Stimulated activated CD8-positive, alpha-beta memory T cell treated with anti-CD3 and anti-CD28 coated beads, Interleukin-4, amount 100 ng/mL, for 4 hours (primary cell): ENCODE measurements at places on chromosomes 6 and 20.

DNA sequence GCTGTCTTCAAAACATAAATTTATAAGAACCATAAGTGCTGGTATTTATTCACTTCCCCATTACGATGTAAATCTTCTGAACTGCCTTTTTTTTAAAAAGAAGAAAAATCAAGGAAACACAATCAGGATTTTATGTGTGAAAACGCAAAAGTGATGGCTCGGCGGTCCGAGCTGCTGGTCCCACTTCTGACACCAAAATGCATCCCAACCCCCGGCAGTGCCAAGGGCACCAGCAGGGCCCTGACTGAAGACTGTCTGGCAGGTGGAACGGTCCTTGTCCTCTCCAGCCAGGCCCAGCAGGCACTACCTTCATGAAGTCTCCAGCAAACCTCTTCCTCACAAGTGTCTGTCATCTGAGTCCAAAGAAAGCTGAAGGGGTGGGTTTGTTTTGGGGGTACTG lies 41.2 kb downstream of the TBC1D7 start:
- DNase-seq, result no peak

DNA sequence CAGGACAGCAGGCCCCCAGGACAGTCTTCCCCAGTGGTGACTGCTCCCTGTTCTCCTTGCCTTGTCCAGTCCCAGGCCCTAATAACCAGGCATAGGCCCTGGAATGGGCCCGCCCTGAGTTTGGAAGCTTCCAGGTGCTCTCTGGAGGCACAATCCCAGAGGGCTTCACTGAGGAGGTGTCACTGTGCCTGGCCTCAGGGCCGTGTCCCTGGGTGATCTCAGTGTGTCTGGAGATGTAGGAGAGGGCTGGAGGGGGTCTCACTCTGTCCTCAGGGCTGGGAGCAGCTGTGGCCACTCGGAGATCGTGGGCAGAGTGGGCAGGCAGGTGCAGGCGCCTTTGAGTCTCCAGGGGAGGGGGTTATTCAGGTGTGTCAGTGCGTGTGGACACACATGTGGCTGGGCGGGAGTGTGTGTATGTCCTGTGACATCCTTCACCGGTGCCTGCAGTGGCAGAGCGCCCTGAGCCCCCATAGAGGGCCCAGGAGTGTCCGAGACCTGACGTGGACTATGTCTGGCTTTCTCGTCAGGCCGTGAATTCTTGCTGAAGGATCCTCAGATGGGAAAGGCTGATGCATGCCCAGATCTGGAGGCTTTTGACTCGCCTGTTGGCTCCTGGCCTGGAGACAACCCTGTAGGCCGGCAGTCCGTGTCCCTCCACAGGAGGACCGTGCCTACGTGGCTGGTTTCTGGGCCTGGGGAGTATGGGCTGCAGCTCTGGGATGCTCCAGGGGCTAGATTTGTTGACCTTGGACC lies 5.5 kb upstream of the NPBWR2 start:
- DNase-seq, result no peak

DNA sequence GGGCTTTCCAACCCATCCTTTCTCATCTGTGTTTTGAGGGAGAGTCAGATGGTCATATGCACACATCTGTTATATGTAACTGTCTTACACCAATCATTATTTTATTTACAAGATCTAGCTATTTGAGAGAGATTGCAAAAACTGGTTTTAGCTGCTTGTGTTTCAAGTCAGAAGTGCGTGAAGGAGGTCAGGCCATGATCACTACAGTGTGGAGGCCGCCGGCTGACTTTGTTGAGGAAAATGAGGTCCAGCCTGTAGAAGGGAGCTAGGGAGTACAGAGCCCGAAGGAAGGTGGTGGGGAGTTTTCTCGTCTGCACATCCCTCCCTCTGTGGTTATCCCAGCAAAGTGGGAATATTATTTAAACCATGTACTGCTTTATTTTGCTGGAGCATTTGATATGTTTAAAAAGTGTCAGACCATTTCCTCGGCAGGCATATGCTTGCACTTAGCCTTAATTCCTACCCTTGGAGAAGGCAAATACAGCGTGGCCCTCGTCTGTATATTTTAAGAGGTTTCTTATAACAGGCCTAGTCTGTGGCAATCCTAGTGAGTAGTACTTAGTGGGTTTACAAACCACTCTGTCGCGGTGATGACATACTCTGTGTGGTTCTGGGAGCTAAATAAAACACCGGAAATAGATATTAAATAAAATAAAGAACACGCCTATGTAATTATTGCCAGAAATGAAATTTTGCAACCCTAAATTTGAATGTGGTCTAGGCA lies 95.6 kb downstream of the UST start:
- no peak for DNase-seq

DNA sequence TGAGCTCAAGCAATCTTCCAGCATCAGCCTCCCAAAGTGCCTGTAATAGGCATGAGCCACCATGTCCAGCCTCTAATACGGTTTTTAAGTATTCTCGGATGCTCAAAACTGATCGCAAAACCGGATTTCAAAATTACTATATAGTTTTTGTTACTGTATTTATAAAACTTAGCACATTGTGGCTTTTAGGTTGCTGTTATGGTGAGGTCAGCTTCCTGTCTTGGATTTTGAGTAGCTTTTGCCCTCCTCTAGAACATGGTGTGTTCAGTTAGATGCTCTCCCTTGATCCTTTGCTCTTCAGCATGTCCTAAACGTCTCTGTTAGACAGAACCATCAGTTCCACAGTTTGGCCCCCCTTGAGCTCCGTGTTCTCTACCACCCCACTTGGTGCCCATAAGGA lies 96.2 kb downstream of the RPP40 start:
- DNase-seq, result no peak

GRCh38 chr6:22807261-22807660 lies 237.9 kb downstream of the HDGFL1 start:
- DNase-seq, result no peak

DNA sequence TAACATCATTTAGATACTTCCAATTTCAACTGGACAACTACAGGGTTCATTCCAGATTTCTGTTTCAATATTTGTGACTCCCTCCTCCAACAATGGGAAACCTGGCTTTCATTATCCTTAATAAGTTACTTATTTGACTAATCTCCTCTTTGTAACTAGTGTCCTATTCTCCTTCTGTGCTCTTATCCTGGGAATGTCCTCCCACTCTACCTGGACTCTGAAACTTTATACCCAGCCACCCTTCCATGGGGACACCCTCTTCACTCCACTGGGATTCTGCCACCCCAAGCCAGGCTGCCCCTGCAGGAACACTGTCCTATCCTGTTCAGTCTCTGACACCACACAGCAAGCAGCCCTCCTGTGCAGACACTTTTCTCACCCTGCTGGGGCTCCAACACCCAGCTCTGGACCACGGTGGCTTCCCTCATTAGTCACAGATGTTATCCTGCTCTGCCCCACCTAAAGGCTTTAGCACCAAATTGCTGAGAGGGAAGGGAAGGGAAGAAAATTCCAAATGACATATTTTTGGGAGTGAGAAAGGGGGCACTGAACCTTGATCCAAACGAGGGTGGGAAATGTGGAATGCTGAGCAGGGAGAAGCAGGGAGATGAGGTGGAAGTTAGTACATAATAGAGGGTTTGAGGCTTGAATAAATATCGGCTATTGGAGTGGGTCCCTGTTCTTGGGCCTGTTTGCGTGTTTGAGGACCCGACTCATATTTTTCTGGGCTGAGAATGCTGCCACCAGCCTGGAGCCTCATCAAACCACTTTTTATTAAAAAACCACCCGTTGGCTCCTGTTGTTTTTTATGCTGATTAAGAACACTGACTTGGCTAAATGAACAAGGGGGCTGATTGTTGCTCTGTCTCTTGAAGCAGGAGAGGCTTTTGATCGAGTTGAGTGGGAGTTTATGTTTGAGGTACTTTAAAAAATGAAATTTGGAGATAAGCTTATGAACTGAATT lies 54.0 kb upstream of the AKIRIN2 start:
- DNase-seq, result no peak

DNA sequence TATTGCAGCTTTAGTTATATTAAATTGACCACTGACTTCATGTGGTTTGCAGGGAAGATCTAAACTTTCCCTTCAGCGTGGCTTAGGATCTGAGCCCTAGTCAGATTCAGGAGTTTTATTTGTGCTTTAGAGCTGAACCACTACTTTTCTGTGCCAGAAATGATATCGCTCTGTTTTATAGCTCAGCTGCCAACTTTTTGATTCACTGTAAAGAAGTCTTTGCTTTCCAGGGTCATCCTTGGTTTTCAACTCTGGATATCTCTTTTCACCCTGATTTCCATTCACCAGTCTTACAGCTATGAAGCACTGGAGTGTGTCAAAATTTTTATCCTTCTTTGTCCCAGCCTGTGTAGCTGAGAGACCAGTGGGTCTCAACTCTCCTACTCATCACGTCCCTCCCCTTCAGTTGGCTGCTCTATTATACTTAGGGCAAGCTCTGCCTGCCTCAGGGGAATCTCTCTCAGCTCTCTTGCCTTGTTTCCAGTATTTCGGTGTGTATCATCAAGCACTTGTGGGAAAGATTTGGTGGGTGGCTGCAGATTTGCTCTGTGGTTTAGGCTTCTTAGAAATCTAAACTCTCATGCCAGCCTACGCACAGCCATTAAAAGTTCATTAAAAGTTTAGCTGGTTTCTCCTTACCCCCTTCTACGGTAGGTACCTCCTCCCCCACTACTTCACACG lies 425.5 kb downstream of the TENT5A start:
- no peak for DNase-seq

DNA sequence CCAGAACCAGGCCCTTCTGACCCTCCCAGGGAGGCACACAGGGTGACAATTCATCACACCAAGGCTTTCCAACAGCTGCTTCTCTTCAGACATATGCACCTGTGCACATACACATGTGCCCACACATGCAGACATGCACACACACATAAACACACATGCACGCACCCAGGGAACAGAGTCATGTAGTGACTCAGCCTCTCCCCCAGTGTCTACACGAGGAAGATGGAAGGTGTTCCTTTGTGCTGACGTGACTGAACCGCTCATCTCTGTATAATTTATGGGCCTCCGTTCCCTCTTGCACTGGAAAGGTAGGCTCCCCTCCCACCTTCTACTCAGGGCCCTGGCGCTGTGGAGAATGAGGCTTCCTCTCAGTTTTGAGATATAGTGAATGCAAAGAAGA lies 23.8 kb upstream of the PLEKHG1 start:
- no peak for DNase-seq

- no peak for DNase-seq
These were observed 145.6 kb downstream of the MTFR2 start for GRCh38 chr6:136104556-136104955.

DNA sequence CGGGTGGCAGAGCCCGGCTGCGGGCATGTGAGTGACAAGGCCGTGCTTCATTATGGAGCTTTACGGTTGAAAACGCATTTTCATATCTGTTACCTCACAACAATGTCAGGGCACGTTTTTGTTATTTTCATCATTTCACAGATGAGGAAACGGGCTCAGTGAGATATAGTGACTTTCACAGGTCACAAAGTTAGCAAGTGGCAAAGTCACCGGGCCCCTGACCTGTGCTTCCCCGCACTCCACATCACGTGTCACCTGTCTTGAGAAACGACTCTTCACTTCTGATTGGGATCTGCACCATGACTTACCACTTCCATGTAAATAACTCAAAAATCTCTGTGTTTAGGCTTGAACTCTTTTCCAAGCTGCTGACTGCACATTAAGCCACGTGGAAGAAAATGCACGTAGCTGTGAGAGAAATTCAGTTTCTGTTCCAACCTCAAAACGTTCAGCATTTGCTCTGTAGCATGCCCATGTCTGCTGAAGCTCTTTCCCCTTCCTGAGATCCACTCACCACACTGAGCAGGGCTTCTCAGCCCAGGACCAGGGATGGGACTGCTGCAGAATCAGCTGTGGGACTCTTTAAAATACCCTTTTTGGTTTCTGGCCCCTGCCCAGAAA lies 107.2 kb downstream of the ARMC2 start:
- no peak for DNase-seq

GRCh38 chr6:71119560-71119959 lies 162.7 kb upstream of the B3GAT2 start:
- DNase-seq, result no peak

DNA sequence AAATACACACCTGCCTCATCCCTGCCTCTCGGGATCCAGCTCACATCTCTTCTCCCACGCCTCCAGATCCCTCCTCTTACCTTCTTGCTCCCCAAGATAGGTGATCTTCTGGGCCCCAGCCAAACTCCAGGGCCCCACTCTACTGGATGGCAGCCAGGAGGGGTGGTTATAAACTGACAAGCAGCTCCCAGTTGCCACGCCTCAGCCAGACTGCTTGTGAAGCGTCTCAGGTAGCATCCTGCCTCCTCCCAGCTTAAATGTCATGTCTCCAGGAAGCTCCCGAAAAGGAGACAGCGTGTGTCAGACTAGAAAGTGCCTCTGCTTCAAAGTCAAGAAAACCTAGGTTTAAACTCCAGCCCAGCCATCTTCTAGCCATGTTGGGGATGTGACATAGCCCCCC lies 114.1 kb downstream of the LRFN2 start:
- DNase-seq, result no peak

DNA sequence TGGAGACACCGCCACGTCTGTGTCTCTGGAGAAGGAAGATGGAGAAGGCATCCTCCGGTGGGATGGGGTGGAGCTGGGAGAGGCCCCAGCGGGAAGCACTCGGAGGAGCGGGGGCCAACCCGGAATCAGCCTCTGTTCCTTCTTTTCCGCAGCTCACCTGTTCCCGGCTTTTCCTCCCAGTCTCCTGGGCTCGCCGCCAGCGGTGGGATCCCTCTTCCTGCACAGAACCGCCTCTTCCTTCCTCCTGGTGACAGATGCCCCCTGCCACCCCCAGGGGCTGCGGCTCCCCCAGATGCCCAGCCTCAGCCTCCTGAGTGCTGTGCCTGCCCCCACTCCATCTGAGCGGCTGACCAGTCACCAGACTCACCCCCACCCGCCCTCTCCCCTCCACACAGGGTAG lies 23.3 kb downstream of the RAMACL start:
- DNase-seq, result no peak

DNA sequence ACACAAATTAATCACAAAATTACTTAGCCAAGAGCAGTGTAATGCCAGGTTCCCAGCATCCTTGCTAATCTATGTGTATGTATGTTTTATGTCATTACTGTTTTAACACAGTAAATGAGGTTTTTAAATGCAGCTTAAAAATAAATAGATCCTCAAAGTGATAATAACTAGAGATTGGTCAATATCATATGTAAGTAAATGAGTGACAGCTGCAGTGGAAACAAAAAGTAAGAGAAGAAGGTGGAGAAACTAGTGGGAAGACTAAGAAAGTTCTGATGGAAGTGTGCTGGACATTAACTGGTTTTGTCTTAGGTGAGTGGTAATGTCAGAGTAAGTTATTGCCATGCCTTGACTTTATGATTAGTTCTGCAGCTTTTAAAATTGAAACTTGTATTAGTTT lies 1.9 kb upstream of the GJB7 start:
- DNase-seq, result no peak

GRCh38 chr6:22647719-22648118 lies 78.4 kb downstream of the HDGFL1 start:
- DNase-seq, result no peak
